ENCODE measurements at places on chromosomes 3 and 15. TPM values are rescaled to one million over a fixed set of nuclear protein-coding genes. Genes with fewer than 3 reads are reported as not detected.

DNA sequence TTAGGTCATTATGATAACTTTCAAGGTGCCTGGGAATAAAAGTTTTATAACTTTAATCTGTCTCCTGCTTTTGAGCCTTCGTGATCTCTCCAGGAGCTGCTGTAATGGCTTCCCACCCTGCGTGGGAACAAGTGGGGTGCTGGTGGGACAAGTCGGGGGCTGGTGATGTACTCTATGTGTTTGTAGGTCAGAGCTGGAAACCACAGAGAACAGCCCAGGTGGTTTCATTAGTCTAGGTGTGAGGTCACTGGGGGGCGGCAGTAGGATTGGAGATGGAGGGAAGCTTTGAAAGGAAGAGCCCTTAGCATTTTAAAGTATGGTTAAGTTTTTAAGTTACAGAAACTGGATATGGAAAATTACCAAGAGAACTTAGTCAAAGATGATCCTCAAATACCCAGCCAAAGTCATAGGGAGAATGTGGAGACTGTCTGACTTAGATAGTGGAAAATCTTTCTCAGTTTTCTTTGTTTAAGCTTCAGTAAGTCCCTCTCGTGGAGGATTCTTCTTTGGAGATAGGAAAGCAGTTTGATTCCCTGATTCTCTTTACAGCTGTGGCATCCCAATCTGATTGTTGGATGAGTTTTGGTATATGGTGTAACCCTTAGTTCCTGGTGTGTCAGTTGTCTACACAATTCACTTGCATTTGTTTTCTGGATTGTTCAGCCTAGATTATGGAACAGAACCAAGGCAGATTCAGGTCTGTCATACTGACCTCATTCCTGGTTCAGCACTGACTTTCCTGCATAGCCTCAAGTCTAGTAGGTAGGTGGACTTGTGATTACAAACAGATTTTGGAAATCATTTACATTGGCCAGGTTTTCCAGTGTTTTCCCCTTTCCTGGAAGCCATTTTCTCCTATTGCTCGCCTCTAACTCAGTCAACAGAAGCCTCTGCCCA is 115.6 kb downstream of the FNDC3B start:
- no peak for DNase-seq

DNA sequence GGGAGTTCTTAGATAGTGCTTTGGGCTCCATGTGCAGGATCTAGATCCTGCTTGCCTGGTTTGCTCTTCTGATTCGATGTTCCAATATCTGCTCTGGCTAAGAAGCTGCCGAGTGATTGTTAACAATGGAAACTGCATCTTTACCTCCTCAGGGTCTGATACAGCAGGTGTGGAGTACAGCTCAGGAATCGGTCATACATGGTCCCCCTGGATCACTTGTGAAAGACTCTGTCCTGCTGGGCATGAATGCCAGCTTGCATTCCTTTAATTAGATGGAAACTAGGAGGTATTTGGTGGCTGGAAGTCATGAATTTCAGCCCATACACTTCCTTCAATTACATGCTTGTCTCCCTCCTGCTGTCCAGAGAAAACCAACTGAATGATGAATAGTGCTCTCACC is 95.3 kb downstream of the CHRNA7 start:
- no peak for DNase-seq

GRCh38 chr3:87041191-87041590 is 50.2 kb upstream of the VGLL3 start:
- no peak for DNase-seq

GRCh38 chr15:69824075-69824876 is 273.4 kb downstream of the TLE3 start:
- DNase-seq, result no peak

DNA sequence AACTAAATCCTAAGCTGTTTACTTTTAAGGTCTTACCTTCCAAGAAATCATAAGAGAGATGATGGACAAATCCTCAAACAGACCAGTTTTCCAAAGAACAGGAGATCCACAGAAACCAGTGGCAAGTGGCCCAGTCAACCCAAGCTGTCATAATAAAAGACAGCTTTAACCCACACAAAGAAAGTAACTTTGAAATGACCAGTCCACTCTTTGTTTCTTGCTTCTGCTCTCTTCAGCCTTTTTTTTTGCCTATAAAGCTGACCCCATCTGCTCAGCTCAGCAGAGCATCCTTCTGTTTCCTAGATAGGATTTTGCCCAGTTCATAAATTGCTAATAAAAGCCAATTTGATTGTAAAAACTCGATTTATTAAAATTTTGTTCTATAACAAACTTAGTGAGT is 299.4 kb downstream of the OXSM start:
- DNase-seq, result no peak

DNA sequence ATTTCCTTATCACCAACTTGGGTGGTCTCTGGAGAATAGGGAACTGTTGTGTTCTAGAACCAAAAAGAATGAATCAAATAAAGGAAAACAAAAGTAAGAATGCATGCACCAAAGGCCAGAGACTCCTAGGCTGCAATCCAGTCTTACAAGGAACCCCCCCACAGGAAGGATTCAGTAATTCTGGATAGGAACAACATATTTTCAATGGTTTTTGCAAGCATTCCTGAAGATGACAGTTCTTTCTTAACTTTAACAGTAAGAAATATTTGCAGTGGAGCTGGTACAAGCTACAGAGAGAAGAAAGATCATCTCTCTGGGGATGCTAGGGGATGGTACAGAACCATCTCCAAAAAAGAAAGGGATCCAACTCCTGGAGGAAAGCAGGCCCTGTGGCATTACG is 116.2 kb upstream of the CHRM5 start:
- no peak for DNase-seq

- peak; percentile 66 for DNase-seq
Measured at GRCh38 chr3:194395778-194396538, 3.1 kb downstream of the GP5 start.

- peak; percentile 69 for DNase-seq
Measured at GRCh38 chr3:58325525-58325992, 7.1 kb upstream of the PXK start.

DNA sequence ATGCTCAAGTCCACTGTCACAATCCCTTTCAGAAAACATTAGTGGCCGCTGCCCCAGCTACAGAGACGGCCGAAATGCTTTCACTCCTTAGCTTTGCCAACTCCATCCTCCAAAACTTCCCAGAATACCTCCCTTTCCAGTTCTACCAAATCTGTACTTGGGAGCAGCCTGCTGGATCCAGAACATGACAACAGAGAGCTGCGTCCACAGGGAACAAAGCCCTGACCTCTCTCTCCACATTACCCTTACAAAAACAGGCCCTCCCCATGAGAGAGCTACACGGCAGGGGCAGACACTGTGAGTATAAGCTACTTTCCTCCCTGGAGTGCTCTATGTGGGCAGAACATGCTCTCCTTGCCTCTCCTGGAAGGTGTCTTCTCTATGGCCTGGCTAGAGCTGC is 6.3 kb downstream of the RBM15B start:
- no peak for DNase-seq

- DNase-seq, result no peak
Measured at GRCh38 chr15:38844736-38845135, 280.1 kb upstream of the RASGRP1 start.

- peak; percentile 26 for DNase-seq
Measured at GRCh38 chr3:193711964-193712598, 119.1 kb downstream of the OPA1 start.

GRCh38 chr3:110318108-110318507 is 753.5 kb upstream of the NECTIN3 start:
- DNase-seq, result no peak

The SMAD6 gene
- polyA plus RNA-seq, result 25.4 TPM

The MRAS gene
- polyA plus RNA-seq, result 6.3 TPM

The SPESP1 gene
- 2.3 TPM for polyA plus RNA-seq

The ALS2CL gene
- polyA plus RNA-seq, result 30.8 TPM

The ELL3 gene
- 38.9 TPM for polyA plus RNA-seq

The LMAN1L gene
- not detected for polyA plus RNA-seq

The ATP13A5 gene
- 0.09 TPM for polyA plus RNA-seq

The CLDN16 gene
- polyA plus RNA-seq, result 0.15 TPM
